ENCODE measurements at places on chromosomes 5 and 9.

GRCh38 chr5:142600611-142601358 lies 85.1 kb downstream of the FGF1 start:
- no peak for DNase-seq

GRCh38 chr5:135567661-135568060 lies 11.1 kb downstream of the CXCL14 start:
- DNase-seq = no peak

DNA sequence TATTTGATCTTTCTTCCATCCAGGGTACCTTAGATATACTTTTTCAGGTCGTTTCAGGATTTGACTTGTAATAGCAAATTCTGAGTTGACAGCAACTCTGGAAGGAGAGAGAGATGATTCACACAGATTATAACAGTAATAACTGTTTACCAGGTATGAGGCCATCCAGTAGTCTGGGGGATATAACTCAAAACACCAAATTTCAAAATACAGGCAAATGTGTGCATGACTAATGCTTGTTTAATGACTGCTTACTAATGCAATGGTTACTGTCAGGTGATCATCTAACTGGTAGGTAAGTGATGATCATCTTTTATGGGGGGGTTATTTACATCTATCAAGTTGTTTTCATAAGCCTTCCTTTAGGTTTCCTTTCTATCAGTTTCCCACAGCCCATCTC lies 412.3 kb downstream of the MAT2B start:
- DNase-seq = no peak

DNA sequence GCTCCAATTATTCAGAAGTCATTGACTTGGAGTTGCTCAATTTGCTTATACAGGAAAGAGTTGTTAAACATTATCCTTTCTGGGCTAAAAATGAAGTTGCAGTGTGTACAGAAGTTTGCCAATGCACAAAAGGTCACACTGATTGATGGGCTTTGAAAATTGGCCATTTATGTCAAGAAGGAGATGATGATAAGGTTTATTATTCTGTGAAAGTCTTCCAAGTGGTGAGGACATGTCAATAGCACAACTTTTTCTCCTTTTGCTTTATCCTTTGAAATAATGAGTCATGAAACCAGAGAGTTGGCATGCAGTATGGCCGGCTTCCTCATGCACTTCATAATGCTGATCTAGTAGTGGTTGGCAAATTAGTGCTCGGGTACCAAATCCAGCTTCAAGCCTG lies 848.5 kb upstream of the WWC1 start:
- DNase-seq = no peak

DNA sequence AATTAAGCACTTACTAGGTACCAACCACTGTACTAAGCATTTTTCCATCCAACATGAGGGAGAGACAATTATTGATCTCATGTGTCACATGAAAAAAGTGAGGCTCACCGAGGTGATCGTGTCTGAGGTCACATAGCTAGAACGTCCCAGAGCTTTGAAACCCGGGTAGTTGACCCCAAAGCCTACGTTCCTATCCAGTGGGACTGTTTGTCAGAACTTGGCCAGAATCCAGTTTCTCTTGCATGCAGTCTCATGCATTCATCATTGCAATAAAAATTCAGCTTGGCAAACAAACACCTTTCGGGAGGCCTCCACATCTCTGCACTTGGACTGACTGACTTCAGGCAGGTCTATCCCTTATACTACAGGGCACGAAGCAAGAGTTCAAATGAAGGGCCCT lies 23.4 kb upstream of the FAT2 start:
- no peak for DNase-seq

- DNase-seq = no peak
These were observed 6.7 kb upstream of the RASEF start for GRCh38 chr9:83069651-83070050.

DNA sequence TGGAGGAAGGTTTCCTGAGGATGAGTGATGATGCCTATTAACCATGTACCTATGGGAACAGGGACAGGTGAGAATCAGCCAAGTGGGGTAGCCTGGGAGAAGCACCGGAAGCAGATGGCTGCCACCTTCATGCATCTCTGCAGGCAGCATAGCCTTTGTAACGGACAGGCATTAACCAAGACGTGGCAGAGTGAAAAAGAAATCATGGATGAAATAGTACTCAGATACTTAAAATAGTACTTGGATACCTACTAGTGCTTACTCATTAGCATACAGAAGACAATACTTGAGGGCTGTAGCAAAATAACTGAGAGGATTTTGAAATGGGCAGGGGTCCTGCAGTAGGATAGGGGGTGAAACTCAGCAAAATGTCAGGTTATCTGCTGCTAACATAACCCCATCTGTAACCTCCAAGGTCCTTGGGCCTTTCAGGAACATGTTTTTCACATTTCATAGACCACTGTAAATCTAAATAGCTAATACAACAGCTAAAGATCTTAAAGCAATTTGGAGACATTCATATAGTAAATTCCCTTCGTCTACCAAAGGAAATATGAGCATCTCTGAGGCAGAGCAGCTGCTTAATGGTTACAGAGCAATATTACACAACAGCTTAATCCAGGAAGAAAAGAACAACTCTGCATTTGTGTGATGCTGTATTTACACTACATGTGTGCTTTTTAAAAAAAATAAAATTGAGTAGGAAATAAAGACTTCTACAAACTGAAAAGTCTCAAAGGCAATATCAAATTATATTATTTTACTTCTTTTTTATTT lies 154.3 kb downstream of the NFIB start:
- no peak for DNase-seq

All from glomerular endothelial cell (primary cell).